ENCODE measurements at places on chromosomes 16 and 17.

GRCh38 chr16:84270071-84270470 lies 24.6 kb upstream of the WFDC1 start:
- no peak for DNase-seq

GRCh38 chr17:63075969-63076368 lies 109.9 kb downstream of the TANC2 start:
- no peak for DNase-seq

- DNase-seq, result no peak
These were observed 3.0 kb downstream of the KRT38 start for GRCh38 chr17:41437769-41438168.

- no peak for DNase-seq
These were observed 348.1 kb downstream of the FOXL1 start for GRCh38 chr16:86926181-86927094.

- no peak for DNase-seq
These were observed 10.7 kb upstream of the RNF222 start for GRCh38 chr17:8408371-8408770.

- DNase-seq, result no peak
These were observed 326.1 kb upstream of the GOT2 start for GRCh38 chr16:59060207-59060606.

DNA sequence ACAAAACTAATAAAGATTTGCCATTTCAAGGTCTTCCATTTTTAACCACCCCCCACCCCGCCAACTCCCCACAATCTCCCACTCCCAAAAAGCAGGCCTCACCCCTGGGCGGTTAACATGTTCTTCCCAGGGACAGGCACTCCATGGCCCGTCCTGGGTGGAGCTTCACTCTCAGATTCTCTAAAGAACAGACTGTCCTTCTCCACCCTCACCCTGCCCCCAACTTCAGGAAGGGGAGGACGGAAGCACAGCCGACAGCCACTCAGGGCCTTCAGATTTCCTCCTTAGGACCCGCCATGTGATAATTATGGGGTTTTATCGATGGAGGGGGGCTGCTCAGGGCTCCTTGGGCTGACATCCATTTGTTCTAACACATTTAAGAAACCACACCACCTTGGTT lies 61.9 kb downstream of the ZFHX3 start:
- no peak for DNase-seq

GRCh38 chr17:79081571-79082276 lies 7.1 kb downstream of the ENGASE start:
- no peak for DNase-seq

- no peak for DNase-seq
These were observed 355.4 kb upstream of the SOX9 start for GRCh38 chr17:71765437-71765836.

DNA sequence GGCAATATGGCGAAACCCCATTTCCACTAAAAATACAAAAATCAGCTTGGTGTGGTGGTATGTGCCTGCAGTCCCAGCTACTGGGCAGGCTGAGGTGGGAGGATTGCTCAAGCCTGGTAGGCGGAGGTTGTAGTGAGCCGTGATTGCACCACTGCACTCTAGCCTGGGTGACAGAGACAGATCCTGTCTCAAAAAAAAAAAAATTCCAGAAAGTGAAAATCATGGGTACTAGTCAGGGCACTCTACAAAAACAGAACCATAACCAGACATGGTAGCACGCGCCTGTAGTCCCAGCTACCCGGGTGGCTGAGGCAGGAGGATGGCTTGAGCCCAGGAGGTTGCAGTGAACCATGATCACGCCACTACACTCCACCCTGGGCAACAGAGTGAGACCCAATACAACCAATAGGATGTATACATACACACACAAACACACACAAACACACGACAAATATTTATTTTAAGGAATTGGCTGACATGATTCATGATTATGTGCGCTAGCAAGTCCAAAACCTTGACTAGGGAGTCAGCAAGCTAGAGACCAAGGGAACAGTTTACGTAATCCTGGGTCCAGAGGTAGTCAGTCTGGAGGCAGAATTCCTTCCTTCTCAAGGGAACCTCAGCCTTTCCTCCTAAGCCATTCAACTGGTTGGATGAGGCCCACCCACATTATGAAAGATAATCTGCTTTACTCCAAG lies 11.6 kb upstream of the GP1BA start:
- DNase-seq, result no peak

GRCh38 chr17:41464682-41465081 lies 2.5 kb downstream of the KRT32 start:
- DNase-seq, result no peak

- DNase-seq, result peak; percentile 81
These were observed at the start of gene CACNA1H for GRCh38 chr16:1152651-1153259. Gene CACNA1H, plus strand, starts transcription at chr16:1153106. Its CDS starts 632 bp downstream, at chr16:1153738.

DNA sequence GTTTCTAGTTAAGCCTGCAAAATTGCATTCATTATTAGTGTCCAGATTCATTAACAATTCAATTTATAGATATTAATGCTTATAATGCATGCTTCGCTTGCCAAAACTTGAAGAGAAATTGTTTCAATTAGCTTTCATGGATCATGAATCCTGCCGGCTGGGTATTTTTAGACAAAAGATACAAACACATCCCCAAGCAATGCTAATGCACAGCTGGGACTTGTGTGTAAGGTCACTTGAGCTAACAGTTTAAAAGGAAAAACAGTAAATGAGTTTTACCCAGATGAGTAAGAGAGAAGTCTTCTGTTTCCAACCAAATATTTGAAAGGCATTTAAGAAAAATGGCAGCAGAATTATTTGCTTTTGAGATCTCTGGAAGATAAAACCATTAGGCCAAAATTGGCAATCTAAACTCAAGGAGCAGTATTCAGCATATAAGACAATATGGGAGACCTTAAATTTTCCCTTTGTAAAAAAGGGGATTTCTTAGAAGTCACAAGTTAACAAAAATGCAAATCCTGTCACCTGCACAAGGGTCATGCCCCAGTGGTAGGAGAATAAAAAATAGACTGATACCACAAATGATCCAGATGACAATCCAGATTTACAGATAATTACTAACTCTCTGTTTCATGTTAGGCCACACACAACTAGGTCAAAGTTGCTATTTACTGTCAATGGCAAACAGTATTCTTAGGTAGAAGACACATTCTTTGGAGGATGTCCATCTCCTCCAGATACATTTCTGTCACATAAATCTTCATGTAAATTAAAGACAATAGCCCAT lies 418.4 kb upstream of the PMFBP1 start:
- no peak for DNase-seq

DNA sequence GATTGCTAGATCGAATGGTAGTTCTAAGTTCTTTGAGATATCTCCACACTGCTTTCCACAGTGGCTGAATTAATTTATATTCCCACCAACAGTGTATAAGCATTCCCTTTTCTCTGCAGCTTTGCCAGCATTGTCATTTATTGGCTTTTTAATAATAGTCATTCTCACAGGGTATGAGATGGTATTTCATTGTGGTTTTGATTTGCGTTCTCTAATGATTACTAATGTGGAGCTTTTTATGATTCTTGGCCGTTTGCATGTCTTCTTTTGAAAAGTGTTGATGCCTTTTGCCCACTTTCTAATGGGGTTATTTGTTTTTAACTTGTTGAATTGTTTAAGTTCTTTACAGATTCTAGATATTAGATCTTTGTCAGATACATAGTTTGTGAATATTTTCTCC lies 36.5 kb upstream of the BCAS3 start:
- no peak for DNase-seq

- DNase-seq, result no peak
These were observed 52.7 kb downstream of the SREBF1 start for GRCh38 chr17:17783825-17784656.

DNA sequence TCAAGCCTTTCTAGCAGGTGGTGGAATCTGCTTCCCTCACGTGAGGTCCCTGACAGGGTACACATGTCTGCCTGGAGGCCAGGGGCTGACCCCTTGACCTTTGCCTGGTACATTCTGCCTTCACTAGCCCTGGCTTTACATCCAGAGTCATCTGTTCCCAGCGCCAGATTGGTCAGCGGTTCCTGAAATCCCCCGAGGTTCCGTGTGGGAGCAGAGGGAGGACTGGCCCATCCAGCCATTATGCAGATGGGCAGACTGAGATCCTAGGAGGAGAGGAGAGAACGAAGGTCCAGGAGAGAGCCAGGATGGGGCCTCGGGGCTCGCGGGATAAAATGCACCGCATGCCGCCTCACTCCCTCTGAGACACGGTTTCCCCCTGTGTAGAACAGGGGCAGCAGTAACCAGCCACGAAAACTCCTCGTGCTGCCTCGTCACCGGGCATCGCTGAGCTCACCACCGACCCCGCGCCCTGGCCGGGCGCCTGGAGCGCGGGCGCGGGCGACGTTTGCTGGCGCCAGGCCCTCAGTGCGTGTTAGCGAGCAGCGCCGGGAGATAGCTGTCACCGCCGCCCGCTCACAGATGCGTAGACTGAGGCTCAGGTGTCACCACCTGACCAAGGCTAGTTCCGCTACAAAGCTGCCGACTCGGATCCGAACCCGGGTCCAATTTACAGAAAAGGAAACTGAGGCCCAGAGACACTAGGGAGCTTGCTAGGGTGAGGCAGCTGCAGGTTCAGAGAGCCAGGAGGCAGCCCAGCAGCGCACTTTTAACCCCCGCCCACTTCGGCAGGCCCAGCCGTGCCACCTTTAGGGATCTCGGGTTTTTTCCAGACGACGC lies 811 bp upstream of the MAP2K3 start:
- no peak for DNase-seq

DNA sequence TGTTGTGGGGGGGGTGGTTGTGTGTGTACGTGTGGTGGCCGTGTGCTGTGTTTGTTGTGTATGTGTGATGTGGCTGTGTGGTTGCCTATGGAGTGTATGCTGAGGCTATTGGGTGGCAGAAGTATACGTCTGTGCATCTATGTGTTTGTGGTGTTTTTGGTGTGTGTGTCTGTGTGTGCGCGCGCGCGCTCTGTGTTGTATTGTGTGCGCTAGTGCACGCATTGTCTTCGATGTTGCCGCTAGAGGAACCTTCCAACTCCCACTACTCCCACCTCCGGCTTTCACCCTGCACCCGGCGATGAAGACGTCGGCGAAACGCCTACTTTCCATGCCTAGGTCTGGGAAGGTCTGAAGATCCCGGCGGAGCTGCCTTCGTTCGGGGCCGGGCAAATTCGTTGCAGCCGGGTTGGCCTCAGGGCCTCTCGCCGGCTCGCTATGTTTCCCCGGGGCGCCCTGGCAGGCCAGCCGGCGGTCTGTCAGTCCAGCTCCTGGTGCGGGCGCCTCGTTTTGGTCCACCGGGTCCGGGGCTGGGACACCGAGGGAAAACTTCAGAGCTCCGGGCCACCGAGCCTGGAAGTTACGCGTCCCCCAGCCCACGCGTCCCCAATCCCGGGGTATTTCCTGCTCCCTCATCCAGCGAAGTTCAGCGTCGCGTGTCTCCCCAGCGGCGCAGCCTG lies 5.2 kb upstream of the DLX4 start:
- DNase-seq, result no peak

GRCh38 chr17:20083156-20083859 lies 74.1 kb downstream of the SPECC1 start:
- no peak for DNase-seq

GRCh38 chr17:68700421-68700820 lies 99.3 kb upstream of the FAM20A start:
- DNase-seq, result no peak

GRCh38 chr16:50114357-50115129 lies 38.6 kb upstream of the TENT4B start:
- DNase-seq, result no peak

GRCh38 chr17:36807496-36808179 lies 129.6 kb upstream of the LHX1 start:
- DNase-seq, result peak; percentile 80

DNA sequence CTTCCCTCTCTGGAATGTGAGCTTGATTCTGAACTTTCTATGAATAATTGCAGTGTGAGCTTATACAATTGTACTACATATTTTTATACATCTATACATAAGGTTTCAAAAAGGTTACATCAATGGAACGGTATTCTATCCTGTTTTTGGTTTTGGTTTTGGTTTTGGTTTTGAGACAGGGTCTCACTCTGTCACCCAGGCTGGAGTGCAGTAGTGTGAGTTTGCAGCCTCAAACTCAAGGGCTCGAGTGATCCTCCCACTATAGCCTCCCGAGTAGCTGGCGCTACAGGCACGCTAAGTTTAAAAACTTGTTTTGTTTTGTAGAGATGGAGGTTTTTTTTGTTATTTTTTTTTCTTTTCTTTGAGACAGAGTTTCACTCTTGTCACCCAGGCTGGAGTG lies 1.1 kb downstream of the CTRB1 start:
- no peak for DNase-seq

GRCh38 chr17:82272495-82273326 lies 789 bp downstream of the CSNK1D start:
- DNase-seq, result no peak

DNA sequence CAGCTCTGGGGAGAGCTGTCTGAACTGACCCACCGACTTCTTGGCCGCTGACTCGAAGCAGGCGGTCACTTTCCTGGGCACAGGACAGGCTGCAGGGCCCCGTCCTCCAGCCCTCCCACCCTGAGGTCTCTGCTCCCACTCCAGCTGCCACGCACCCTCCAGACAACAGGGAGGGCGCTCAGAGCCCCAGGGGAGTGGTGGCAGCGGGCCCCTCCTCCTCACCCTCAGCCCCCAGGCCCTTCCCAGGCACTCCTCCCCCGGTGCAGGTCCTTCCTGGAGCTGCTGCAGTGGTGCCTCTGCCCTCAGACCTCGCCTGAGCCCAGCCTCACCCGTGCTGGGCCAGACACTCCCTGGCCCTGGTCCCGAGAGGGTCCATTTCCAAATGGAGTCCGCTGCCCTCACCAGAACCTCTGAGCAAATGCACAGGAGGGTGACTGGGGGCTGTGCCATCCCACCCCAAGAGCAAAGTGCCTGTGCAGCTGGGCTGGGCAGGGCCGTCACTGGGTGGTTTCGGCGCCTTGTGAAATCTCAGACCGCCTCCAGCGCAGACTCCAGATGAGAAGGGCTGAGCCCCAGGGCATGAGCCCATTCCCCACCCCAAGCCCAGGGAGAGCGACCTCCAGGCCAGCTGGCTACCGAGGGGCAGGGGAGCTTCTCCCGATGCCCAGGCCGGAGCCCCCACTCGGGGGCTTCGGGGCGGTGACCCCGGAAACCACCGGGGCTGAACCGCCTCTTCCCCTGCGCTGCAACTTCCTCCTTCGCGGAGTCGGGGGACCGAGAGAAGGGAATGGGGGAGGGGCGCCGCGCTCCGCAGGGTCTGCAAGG lies 717 bp downstream of the CYBA start:
- peak; percentile 70 for DNase-seq

GRCh38 chr16:89957216-89957785 lies 8.7 kb downstream of the DEF8 start:
- DNase-seq, result no peak

GRCh38 chr17:82913304-82914043 lies 73.7 kb upstream of the ZNF750 start:
- no peak for DNase-seq

GRCh38 chr17:60435244-60436167 lies 13.2 kb downstream of the CHCT1 start:
- DNase-seq, result no peak

- DNase-seq, result no peak
These were observed 31.2 kb downstream of the TEX14 start for GRCh38 chr17:58660621-58661020.

Data from H1 (cell line).